ENCODE measurements at places on chromosomes 16 and 17. TPM values are rescaled to one million over a fixed set of nuclear protein-coding genes. Genes with fewer than 3 reads are reported as not detected.
A peak's percentile ranks its signal among the peaks of the same experiment; 100 is the strongest.

- DNase-seq, result no peak
- H3K27me3 ChIP-seq, result no peaks in the 10 kb centered on the region
- H3K27ac ChIP-seq, result no peak overlapping the region
- no peaks in the 10 kb centered on the region for H3K4me1 ChIP-seq
- H3K4me3 ChIP-seq, result no peak overlapping the region
These were observed 85.9 kb downstream of the EMP2 start for GRCh38 chr16:10494343-10495030.

GRCh38 chr17:13078591-13079385 lies 61.0 kb upstream of the ELAC2 start:
- H3K36me3 ChIP-seq, result no peaks in the 10 kb centered on the region
- no peak for DNase-seq
- no peaks in the 10 kb centered on the region for H3K4me1 ChIP-seq
- H3K27me3 ChIP-seq, result no peaks in the 10 kb centered on the region
- no peak overlapping the region for H3K27ac ChIP-seq

DNA sequence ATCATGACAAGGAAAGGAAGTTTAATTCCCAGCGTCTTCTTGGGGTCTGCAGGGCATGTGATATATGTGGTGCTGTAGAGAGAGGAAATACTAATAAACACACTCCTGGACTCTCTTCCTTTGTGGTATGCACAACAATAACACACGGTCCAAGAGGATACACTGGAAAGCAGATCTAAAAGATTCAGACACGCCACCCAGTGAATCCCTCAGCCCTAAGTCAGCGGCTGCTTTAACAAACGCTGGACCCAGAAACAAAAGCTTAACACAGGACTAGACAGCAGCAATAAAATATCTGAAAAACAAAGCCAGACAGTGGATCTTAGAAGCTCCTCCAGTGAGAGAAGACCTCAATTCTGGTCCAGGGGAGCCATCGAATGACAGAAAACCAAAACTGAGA lies 13.1 kb downstream of the CFAP20 start:
- peaks cover 22% of the 10 kb centered on the region for H3K36me3 ChIP-seq
- H3K27ac ChIP-seq, result no peak overlapping the region
- no peak overlapping the region for H3K4me3 ChIP-seq
- H3K4me1 ChIP-seq, result peaks cover 61% of the 10 kb centered on the region
- no peak for DNase-seq

DNA sequence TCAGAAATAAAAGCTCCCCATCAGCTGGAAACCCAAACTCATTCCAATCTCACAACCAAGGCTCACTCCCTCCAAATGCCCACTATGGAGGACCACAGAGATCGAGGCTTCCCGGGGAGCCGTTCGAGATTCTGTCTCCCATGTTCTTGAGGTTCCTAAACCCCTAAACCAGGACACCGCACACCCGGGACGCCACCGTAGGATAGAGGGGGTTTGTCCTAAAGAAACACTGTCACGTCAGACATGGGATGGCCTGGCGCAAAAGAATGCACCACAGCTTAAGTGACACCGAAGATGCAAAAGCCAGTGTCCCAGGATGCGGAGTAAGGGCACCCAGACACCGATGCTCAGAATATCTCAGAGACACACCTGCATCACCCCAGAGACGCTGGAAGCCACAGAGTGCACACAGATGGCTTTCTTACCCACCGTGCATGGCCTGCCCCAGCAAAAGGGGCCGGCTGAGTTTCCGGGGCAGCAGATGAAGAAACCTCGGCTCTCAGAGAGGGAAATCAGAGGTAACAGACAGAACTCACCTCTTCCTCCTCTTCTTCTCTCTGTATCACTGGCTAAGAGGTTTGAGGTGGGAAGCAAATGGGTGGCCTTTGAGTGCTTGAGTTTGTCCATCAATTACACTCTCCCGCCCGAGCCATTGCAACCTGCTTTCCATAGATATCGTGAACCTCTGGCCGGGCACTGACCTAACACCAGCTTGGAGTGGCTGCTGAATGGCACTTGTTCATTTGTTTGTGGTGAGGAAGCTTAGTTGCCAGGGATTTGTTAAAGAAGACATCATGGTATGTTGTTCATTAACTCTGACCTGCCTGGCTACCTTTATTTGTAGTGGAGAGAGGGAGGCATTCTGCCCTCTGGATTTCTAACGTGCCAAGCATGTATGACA lies 65.1 kb upstream of the TNRC6C start:
- no peak overlapping the region for H3K4me3 ChIP-seq
- H3K27me3 ChIP-seq, result no peaks in the 10 kb centered on the region
- H3K4me1 ChIP-seq, result no peaks in the 10 kb centered on the region
- peak; percentile 48 for DNase-seq
- H3K27ac ChIP-seq, result no peak overlapping the region
- H3K36me3 ChIP-seq, result no peaks in the 10 kb centered on the region

SHISA9 gene
- total RNA-seq, result 6.0 TPM

KNOP1 gene
- total RNA-seq, result 5.0 TPM

- H3K27ac ChIP-seq, result peak overlapping the region; percentile 94
- H3K36me3 ChIP-seq, result no peaks in the 10 kb centered on the region
- H3K4me3 ChIP-seq, result peak overlapping the region; percentile 59
- no peaks in the 10 kb centered on the region for H3K27me3 ChIP-seq
- H3K4me1 ChIP-seq, result peaks cover 55% of the 10 kb centered on the region
- DNase-seq, result peak; percentile 77
These were observed 1.1 kb upstream of the CAPN15 start for GRCh38 chr16:526181-527014.

CHD9 gene
- total RNA-seq, result 55.5 TPM
